ENCODE measurements at places on chromosomes 2 and 18.

GRCh38 chr2:132473174-132473883 lies 56.7 kb downstream of the GPR39 start:
- no peak for DNase-seq

DNA sequence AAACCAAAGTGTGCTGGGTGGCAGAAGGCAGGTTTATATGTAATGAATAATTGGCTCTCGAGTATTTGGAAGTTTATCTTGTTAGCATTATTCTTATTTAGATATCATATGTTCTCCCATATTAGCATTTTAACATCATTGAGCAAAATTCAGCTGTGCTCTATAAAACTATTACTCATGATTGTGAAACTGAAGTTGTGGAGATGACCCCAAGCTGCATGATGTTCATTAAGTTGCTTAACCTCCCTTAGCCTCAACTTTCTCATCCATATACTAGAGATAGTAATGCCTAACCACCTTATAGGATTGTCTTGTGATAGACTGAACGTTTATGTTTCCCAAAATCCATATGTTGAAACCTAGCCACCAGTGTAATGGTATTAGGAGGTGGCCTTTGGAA lies 346.3 kb downstream of the SATB2 start:
- DNase-seq = peak; percentile 35

- no peak for DNase-seq
These were observed 90.9 kb downstream of the GPD2 start for GRCh38 chr2:156526950-156527636.

DNA sequence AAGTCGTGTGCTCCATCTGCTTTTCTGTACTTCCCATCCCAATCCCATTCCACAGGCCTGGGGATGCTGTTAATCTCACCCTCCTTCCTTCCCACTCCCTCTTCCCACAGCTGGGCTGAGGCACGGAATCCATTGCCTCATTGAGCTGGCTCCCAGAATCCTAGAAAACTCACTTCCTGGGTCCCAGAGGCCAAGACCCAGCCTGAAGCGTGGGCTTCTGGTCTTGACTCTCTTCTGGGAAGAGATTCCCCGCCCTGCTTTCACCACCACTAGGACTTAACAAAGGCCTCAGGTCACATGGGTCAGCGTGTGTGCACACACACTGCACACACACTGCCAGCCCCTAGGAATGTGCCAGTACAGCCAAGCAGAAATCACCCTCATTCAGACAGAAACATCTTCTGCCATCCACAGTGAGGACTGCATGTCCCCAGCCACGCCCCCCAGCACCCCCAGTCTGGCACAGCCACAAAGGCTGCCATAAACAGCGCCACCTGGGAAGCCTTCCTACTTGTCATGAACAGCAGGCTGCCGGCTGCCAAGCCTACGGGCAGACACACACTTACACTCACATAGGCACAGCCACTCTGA lies 165.8 kb downstream of the TNS1 start:
- peak; percentile 21 for DNase-seq
